AG09309 (cell line): ENCODE measurements at places on chromosomes 11 and 22.

- DNase-seq: no peak
Observed at GRCh38 chr11:76756341-76756741, 26.8 kb upstream of the TSKU start.

DNA sequence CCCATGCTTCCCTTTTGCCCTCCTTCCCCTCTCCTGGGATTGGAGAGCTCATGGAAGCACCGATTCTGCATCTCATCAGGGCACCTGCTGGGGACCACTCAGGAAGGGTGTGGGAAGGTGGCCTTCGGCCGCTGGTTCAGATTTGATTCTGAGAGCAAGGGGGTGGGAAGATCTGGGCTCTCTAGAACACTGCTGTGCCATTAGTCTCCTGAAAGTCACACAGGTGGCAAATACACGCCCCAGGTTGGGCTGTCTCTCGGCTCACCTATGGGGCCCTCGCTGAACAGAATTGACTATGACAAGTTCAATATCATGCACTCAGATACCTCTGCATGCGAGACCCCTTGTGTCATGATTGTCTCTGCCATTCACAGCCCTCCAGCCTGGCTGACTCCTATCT, 12.8 kb upstream of the APOBEC3A start:
- DNase-seq: no peak

- DNase-seq: no peak
Observed at GRCh38 chr11:44785856-44786607, 59.3 kb downstream of the TSPAN18 start.

DNA sequence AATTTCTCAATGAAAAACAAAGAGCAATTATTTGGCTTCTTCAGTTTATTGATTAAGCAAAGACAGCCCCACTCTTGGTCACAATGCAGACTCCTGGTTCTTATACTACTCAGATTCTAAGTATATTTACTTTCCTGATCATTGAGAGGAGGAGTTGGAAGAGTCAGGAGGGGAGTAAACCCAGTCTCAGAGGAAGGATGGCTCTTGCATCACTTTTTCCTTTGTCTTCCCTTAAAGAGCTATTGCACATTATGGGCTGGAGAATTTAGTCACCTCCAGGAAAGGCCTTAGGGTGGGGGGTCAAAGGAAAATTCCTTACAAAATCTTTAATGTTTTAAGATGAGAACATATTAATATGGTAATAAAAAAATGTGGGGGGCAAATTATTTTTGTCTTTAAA, 8.1 kb downstream of the SLC17A6 start:
- no peak for DNase-seq

- DNase-seq: no peak
Observed at GRCh38 chr22:37169406-37169805, 18.6 kb downstream of the C1QTNF6 start.

DNA sequence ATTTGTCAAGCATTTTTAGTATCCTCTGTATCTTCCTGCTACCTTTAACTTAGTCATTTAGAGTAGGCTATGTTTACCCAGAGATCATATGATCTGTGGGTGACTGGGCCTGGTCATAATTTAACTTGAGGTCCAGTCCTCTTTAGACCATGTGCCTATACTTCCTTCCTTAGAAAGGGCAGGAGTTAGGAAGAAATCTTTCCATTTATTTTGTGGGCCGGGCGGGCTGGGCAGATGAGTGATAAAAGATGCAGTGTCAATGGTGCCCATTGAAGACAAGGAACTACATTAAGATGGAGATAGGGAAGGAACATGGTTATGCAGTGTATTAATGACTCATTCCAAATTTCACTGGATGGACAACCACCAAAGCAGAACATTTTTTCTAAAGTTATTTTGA, 30.9 kb upstream of the PDE3B start:
- no peak for DNase-seq

- DNase-seq: no peak
Observed at GRCh38 chr11:130156108-130157022, 3.2 kb upstream of the ST14 start.

- no peak for DNase-seq
Observed at GRCh38 chr11:117621226-117621625, 175.8 kb downstream of the DSCAML1 start.

DNA sequence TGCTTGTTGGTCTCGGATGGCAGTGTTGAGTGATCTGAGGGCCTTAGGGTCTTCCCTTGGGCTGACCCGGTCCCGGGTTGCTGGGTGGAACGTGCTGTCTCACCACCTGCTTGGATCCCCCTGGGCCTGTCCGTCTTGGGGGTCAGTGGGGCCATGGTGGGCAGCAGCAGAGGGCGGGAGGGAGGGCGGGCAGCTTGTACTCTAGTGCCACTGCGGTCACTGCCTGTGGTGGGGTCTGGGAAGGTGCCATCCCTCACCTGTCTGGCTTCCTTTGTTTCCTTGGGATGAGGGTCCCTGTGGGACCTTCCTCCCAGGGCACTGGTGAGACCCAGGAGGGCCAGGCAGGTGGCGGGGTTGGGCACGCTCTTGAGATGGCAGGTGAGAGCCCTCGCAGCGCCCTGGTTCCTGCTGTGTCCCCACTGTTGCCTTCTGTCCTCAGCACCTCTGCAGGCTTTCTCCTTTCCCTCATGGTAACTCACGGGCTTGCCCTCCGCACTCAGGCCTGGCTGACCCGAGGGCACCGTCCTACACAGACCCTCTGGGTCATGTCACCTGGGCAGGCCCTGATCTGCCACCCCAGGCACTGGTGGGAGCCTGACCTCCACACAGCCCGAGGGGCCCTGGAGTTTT, 34.2 kb downstream of the TBC1D22A start:
- no peak for DNase-seq

- no peak for DNase-seq
Observed at GRCh38 chr22:47210112-47210657, 447.7 kb downstream of the TBC1D22A start.

- no peak for DNase-seq
Observed at GRCh38 chr11:123307276-123307675, 112.2 kb upstream of the CLMP start.

DNA sequence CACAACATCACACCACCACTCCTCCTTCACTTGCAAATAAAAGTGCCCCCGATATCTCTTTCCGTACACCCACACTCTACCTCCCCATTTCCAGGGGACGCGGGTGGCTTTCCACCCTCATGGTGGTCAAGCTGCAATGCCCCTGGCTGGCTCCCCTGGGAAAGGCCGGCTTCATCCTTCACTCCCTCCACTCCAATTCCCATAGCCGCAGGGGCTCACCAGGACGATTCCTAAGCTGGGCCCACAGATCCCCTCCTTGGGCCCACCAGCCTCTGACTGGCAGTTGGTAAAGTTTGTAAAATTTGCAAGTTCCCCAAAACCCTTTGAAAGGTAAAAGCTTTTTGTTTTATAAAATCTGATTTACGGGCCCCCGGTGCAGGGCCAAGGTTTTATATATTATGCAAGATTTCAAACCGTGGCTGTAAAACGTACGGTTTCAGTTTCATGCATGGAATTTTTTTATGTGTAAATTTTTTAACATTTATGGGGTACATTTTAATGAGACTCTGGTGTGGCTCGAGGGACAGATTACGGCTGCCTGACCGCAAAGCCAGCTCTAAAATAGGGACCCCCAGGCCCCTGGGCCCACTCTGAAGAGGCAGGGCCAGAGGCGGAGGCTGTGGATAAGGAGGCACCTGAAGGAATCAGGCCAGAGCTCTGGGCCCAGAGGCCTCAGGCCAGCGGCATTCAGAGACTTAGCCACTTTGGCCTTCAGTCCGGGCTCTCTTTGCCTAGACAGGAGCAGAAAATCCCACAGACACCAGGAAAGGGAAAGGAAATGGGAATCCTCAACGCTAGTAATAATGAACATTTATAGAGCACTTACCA, 106.5 kb downstream of the FEZ1 start:
- no peak for DNase-seq

GRCh38 chr11:108685419-108686130, 20.7 kb downstream of the DDX10 start:
- DNase-seq: no peak

DNA sequence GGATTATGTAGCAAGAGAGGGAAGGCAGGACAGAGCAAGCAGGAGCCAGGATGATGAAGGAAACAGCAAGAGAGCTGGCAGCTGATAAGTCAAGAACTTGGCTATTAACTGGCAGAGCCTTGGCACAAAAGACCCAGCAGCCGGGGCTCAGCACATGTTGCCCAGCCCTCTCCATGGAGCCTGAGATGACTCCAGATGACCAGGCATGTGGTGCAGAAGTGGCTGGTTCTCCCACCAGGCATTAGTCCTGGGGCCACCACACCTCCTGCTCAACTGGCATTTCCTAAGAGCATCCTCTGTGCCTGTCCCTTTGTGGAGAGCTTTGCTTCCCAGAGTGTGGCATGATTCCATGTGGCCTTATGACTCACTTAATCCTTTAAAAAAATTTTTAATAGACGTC, 522.6 kb downstream of the MN1 start:
- DNase-seq: no peak

- DNase-seq: no peak
Observed at GRCh38 chr11:108853864-108854263, 189.0 kb downstream of the DDX10 start.

DNA sequence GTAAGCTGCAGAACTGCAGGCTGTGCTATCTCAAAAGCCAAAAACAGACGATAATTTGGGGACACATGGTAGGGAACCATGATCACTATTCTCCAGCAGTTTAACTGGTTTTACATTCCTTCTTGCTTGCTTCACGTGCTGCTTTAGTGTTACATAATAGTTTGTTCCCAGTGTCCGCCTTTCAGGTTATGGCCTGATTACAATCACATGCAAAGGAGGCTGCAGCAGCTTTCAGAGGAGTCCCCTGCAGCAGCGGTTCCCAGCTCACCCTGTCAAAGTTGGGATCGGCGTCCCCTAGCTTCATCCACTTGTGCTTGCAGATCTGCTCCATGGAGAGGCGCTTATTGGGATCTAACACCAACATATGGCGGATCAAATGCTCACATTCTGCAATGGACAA, 39.2 kb upstream of the APOA1 start:
- DNase-seq: no peak

DNA sequence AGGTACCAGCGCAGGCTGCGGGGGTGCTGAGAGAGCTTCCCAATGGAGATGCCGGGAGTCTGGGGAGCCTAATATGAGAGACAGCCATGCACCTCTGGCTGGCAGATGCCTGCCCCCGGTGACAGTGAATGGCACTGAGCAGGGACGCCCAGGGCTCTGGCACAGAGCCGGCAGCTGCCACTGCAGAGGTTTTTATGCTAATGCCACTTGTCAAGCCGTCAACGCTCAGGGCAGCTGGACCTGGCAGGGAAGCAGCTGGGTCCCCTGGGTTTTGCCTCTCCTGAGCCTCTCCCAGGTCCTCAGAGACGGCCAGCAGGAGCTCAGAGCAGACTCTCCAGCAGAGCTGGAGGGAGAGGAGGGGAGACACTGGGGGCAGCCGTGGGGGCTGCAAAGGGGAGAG, 573.6 kb downstream of the BUD13 start:
- no peak for DNase-seq

- DNase-seq: no peak
Observed at GRCh38 chr22:49575703-49576081, 252.0 kb downstream of the BRD1 start.

DNA sequence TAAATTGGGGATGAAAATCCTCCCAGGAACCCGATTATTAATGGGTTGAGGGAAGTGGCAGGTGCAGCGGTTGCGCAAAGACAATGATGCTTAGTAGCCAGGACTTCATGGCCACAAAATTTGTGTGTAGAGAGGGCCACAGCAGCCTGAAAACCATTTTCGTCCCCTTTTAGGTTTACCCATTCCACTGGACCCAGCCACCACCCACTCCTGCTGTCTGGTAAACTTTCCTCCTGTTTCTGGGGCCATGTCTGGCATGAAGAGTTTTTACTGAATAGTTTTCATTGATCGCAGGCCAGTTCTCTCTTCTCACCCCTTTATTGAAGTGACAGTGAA, 69.5 kb upstream of the SYT13 start:
- no peak for DNase-seq

- no peak for DNase-seq
Observed at GRCh38 chr11:36403661-36404060, 106.4 kb downstream of the TRAF6 start.

- no peak for DNase-seq
Observed at GRCh38 chr11:112615238-112615637, 346.0 kb upstream of the NCAM1 start.

GRCh38 chr11:8201644-8202365, 33.0 kb upstream of the RIC3 start:
- no peak for DNase-seq

DNA sequence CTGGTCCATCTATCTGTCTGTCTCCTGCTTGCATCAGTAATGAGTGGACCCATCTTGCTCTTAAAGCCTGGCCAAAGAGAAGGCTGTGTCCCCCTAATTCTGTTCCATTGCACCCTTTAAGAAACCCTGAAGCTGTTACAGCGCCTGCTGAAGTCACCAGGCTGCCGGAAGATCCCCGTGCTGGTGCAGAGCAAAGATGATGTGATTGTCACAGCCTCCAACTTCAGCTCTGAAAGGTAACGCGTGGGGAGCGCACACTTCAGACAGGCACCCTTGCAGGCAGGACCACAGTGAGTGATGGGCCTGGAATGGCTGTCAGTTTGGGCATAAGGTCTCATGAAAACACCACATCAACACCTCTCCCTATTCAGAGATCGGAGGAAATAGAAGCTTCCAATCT, 18.4 kb downstream of the GTPBP1 start:
- no peak for DNase-seq

- DNase-seq: no peak
Observed at GRCh38 chr11:15935373-15935772, 421.0 kb downstream of the SOX6 start.

GRCh38 chr11:16800382-16800781, 61.9 kb downstream of the C11orf58 start:
- no peak for DNase-seq

GRCh38 chr11:65063532-65063931, 5.2 kb upstream of the NAALADL1 start:
- no peak for DNase-seq

DNA sequence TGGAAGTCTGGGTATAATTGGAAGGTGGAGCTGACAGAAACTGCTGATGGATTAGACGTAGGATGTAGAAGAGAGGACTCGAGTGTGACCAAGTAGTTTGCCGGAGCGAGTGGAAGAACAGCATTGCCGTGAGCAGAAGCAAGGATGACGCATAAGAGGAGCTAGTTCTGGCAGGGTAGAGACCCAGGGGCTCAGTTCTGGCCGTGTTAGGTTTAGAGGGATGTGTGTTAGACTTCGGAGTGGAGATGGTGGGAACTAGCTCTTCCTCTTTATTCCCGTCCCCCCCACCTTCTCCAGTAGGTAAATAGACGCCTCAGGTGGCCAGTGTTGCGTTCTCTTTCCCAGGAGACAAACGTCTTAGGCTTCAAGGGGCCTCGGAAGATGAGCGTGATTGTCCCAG, 19.1 kb downstream of the TUB start:
- no peak for DNase-seq

GRCh38 chr22:45896964-45897538, 79.9 kb downstream of the WNT7B start:
- no peak for DNase-seq

DNA sequence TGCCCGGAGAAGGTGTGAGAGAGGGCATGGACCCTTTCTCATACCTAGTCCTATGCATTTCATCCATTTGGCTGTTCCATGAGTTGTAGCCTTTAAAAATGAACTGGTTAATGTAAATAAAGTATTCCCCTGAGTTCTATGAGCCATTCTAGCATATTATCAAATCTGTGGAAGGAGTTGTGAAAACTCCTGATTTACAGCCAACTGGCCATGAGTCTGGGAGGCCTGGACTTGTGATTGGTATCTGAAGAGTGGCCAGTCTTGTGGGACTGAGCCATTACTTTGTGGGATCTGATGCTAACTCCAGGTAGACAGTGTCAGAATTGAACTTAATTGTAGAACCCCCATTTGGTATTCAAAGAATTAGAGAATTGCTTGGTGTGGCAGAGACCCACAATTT, 48.4 kb downstream of the FAM118A start:
- DNase-seq: no peak
